ENCODE measurements at places on chromosomes 4 and X.

DNA sequence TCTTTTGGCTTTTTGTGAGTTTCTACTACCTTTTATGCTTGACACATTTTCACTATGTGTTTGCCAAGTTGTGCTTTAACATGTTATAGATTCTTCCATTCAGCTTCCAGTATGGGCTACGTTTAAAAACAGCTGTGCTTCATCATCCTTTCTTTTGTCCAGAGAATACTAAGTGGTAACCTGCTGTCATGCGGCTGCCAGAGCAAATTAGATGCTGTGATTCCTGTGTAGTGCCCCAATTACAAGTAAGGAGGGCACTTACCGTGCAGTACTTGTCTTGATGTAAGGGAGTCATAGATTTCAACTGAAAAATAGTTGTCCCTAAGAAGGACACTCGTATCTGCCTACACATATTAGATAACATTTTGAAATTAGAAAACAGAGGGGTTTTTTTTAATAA is 531.8 kb upstream of the GALNTL6 start:
- no peak for DNase-seq

GRCh38 chr4:111066447-111066846 is 443.6 kb upstream of the PITX2 start:
- no peak for DNase-seq

DNA sequence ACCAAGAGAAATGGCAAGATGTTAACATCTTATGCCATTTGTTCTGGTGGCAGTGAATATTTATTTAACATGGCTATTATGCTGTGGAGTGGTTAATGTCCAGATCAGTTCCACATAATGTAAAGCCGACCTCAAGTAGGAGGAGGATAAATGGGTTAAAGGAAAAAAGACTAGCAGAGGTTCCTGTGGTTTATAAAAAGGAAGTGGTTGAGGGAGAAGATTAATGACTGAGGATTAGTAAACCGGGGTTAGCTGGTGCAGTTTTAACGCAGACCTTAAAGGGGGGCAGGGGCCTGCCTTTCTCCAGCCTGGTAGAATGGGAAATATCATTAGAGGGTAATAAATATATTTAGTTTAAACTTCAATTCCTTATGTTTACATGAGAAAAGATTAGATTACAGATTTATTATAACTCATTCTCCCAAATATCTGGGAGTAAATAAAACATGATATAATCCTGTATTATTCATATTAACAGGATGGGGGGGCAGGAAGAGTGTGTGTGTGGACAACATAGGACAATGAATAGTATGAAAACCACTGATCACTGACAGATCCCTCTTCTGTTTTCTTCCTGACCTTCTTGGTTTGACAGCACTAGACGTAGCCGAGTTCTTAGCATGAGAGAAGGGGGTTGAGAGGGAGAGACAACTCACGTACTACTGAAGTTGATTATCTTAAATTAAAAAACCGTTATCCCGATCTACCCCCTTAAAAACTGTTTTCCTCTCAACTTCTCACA is 124.1 kb upstream of the LIMCH1 start:
- no peak for DNase-seq

DNA sequence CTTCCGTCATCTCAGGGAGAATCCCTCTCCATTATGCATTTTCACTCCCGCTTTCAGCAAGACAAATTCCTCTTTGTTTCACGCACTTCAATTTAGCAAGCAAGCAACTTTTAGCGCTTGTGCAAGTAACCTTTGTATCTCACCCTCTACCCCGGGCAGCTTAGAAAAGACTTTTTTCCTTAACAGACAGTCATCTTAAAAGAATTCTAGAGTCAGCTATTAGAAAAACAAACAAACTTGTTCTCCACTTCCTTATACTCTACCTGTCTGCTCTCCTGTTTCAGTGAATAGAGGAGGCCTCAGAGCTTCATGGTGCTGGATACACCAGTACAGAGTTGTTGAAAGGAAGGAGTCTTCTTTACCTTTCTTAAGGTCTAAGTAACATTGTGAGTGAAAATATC is 12.1 kb downstream of the TIGD2 start:
- no peak for DNase-seq

- no peak for DNase-seq
Measured at GRCh38 chrX:46627711-46628419, 54.3 kb downstream of the CHST7 start.

Data from activated T-cell treated with anti-CD3 and anti-CD28 coated beads, Interleukin-2, amount 50 U/mL, for 4 hours (primary cell).